ENCODE measurements at places on chromosomes 6 and 20.

DNA sequence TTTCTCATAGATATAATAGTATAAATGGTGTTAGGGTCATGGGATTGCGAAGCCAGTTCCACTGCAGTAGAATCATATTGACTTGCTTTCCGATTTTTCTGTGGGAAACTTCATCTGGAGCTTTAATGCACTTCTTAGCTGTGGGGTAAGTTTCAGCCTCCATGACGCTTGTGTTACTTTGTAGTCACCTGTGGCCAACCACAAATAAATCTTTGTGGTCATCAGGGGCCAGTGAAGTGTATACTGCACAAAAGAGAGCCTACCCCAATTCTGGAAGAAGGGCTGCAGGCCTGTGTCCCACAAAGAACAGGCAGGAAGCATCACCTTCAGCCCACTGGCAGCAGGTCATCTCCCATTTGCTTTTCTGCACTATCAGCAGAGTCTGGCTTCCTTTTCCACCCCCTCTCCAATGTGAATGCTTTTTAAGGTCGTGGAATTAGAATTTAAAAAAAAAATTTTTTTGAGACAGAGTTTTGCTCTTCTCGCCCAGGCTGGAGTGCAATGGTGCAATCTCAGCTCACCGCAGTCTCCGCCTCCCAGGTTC, 32.0 kb downstream of the MTHFD1L start:
- no peak for DNase-seq

- DNase-seq, result no peak
Measured at GRCh38 chr20:8095648-8096572, 36.2 kb upstream of the PLCB1 start.

- no peak for DNase-seq
Measured at GRCh38 chr20:324177-325044, 941 bp upstream of the SOX12 start.

GRCh38 chr6:108211671-108212070, 45.8 kb downstream of the NR2E1 start:
- DNase-seq, result no peak

DNA sequence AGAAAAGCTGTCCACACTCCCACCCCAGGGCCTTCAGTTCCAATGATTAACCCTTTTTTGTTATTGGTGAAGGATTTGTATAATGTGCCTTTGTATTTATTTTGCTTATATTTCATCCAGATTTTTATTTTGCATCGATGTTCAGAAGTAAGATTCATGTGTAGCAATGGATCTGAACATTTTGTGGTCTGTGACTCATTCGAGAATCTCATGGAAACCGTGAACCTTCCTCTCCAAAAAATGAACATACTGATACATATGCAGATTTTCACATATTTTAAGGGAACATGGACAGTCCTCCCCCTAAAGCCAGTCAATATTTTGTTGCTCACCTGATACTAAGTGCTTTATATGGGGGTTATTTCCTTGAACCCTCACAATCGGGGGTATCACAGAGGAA, 421.8 kb upstream of the SOX4 start:
- no peak for DNase-seq

GRCh38 chr20:38128691-38129090, 36.4 kb downstream of the TGM2 start:
- DNase-seq, result no peak

- no peak for DNase-seq
Measured at GRCh38 chr20:62545271-62545670, 69.5 kb upstream of the GATA5 start.

GRCh38 chr6:165842281-165842936, 179.4 kb upstream of the PDE10A start:
- no peak for DNase-seq

DNA sequence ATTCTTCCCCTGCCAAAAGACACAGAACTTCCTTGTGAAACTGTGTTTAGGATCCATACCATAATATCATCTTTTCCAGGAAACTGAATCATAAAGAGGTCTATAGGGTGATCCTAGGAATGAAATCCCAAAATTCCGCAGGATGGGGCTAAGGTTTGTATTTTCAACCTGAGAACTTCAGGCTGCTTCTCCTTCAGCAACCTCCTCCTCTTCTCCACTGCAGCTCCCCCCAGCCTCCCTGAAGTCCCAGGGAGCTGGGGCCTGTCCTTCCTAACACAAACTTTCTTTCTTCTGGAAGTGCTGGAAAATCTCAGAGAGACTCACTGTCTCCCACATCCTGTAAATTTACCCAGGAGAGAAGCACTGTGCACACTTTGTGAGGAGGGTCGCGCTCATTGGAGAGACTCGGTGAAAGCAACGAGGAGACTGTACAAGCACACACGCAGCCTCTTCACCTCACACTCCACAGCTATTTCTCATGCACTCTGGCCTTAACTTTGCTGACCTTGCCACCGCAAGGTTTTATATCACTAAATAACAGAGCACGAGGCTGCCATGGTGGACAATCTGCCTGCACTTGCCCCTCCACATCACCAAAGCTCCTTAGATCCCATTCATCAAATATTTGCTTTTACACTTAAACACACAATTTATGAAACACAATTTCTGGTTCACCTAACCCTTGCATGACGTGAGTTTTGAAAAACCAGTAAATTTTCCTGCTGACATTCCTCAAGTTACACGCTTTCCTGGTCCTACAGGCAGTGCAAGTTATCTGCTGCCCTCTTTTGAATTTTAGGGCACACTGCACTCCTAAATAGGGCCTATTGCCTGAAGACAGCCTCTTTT, 14.3 kb downstream of the ID4 start:
- peak; percentile 25 for DNase-seq

- no peak for DNase-seq
Measured at GRCh38 chr6:21712213-21712612, 118.7 kb downstream of the SOX4 start.

GRCh38 chr6:31665501-31666336, at the start of gene CSNK2B:
TSS of gene CSNK2B (plus strand) at chr6:31666080. CDS start at chr6:31666832, 752 bp downstream.
- peak; percentile 89 for DNase-seq

All from HS-5 (cell line).